Tibial artery (tissue), 4 donors: ENCODE measurements at places on chromosomes 6 and 20.
A peak's percentile ranks its signal among the peaks of the same experiment; 100 is the strongest.

GRCh38 chr6:143708889-143709288 is 31.1 kb downstream of the PHACTR2 start:
- DNase-seq, result no peak

- no peak for DNase-seq
Observed at GRCh38 chr20:3971145-3971544, 44.2 kb downstream of the RNF24 start.

DNA sequence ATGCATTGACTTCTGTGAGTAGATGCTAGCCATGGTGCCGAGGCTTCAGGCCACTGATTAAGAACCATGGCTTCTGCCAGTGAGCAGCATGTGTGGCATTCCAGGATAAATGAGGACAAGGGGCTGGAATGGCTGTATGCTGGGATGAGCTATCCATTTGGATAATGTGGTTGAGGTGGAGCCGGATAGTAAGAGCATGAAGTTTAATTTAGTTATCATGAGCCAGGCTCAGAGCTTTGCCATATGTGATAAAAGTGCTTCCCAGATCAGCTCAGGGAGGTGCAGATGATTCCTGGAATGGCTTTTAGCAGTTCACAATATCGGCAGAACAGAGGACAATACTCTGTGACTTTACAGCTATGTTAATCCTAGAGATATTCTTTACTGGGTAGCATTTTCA is 34.6 kb upstream of the RNF8 start:
- DNase-seq, result no peak

DNA sequence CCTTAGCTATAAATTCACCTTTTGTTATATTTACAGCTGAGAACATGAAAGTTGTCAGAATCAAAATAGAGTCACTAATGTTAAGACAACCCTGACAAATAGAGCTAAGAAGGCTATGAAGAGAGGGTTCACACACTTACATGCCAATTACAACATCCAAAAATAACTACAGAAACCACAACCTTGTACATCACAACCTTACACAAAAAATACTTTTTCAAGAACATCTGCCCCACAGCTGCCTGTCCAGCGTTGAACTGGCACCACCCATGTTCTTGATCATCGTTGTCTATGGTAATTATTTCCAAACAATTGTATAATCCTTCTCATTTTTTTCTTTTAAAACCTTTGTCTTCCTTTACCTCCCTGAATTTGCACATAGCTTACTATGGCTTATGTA is 231.2 kb upstream of the FKBP1C start:
- no peak for DNase-seq

- DNase-seq, result no peak
Observed at GRCh38 chr6:108588586-108588985, 27.9 kb downstream of the FOXO3 start.

DNA sequence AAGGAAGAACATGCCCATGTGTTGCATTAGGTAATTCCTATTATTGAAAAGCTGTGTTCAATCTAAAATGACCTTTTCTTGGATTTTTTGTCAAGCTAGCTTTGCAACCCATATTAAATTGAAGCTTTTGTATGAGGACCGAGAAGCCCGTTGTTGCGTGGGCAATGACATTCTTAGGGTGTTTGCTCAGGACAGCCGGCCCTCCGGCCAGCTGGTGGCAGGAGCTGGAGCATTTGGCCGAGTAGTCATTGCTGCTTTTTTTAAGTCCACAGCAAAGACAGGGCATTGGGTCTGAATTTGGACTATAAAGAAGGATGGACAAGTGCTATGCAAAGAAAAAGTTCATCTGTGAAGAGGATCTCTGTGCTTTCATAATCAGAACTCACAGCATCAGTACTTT is 365.8 kb downstream of the SAMD5 start:
- DNase-seq, result no peak

DNA sequence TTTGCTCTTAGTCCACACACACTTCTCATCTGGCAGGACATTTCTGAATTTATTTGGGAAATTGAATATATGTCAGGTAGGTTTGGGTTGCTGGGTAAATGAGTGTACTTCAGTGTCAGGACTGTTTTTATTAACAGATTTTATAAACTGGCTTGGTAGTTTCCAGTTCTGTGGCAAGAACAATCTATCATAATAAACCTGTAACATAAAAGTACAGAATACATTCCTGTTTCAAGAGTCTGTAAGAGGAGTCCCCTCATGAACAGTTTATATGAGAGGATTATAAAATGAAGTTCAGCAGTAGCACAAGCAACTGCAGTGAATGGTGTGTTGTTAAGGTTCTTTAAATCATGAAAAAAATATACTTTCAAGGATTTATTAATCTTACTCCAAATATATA is 81.8 kb downstream of the LAMA2 start:
- no peak for DNase-seq

DNA sequence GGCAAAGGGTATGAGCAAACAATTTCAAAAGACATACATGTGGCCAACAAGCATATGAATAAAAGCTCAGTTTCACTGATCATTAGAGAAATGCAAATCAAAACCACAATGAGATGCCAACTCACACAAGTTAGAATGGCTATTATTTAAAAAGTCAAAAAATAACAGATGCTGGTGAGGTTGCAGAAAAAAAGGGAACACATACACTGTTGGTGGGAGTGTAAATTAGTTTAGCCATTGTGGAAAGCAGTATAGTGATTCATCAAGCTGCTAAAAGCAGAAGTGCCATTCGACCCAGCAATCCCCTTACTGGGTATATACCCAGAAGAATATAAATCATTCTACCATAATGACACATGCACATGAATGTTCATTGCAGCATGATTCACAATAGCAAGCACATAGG is 6.7 kb upstream of the KHDC1L start:
- DNase-seq, result no peak

- DNase-seq, result no peak
Observed at GRCh38 chr6:166691746-166692145, 64.7 kb upstream of the RPS6KA2 start.

- DNase-seq, result no peak
Observed at GRCh38 chr6:73290435-73290834, 27.4 kb upstream of the KHDC1 start.

DNA sequence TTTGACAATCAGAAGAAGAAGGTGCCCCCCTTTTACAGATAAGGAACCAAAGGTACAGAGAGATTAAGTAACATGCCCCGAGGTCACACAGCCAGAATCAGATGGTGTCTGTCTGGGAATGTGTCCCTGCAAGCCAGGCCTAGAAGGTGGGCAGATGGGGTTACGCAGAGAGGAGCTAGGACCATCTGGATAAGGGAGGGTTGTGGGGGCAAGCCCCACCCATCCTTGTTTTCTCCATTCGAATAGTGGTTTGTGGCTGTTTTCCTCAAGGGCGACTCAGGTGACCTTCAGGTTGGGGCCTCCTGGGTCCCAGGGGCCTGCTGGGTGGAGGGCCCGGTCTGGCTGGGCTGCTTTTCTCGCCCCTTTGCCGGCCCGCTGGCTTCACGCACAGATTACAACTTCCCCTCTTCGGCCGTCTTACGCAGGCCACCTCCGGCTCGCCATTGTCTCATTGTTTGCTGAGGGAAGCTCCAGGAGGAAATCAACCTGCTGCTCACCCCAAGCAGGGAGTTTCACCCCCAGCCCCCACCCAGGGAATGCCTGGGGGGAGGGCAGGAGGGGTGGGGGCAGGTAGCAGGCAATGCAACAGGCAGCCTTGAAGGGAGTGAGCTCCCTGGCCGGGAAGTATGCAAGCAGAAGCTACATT is 30.8 kb upstream of the CSNK2A1 start:
- no peak for DNase-seq

DNA sequence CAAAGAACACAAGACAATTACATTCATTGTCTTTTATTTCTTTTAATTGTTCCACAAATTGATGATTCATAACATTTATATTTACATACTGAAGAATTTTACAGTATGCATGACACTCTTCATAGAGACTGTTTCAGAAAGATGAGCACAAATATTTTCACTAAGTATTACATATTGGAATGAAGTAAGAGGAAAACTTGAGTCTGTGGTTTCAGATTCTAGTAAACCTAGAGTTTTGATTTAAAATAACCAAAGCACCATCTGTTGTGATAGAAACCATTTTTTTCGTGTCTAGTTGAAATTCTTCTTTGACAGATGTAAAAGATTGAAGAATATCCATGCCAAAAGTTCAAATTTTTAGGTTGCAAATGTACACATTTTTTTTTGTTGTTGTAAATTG is 32.1 kb upstream of the OPN5 start:
- DNase-seq, result no peak

GRCh38 chr6:9851541-9852380 is 563.1 kb downstream of the TFAP2A start:
- DNase-seq, result no peak

GRCh38 chr6:154292855-154293519 is 63.6 kb downstream of the IPCEF1 start:
- DNase-seq, result no peak

DNA sequence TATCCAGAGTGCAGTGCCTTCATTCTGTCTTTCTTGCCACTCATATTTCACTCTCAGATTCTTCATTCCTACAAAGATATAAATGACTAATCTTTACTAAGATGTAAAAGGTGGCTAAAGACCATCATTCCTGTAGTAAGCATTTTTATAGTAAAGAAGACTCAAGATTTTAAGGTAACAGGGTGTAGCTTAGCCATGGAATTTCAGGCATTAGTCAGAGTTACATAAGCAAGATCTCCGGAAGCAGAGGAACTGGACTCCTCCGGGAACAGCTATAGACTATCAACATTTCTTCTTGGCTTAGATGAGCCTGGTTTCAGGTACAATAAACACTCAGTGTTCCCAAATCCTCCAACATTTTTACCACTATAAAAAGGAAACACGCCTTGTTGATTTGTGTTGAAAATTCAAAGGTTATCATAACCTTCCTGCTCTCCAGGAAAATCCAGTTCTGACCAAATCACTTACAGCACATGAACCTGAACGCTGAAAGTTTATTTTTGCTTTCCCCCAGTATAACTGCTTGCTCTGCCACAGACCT is 23.7 kb downstream of the SERPINB1 start:
- DNase-seq, result no peak

- no peak for DNase-seq
Observed at GRCh38 chr20:58893355-58894120, 41.0 kb downstream of the GNAS start.

GRCh38 chr6:129929433-129929832 is 68.3 kb upstream of the TMEM244 start:
- no peak for DNase-seq

DNA sequence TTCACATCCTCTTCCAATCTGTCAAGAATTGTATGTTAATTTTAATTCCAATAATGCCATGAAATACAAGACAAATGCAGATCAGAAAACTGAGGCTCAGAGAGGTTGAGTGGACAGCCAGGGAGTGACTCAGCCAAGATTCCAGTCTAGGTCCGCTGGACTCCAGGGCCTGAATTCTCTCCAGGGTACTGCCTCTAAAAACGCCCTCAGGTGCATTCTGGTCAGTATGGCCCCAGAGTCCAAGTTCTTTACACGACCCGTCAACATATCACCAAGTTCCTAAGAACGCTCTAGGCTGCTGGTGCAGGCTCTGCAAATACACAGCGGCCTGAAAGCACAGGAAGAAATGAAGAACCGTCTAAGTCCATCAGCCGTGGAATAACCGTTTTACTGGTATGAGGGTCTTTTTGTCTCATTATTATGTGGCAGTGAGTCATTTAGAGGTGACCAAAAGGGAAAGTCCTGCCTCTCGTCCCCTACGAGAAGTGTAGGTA is 709 bp upstream of the ASXL1 start:
- DNase-seq, result peak; percentile 66
